Activated CD8-positive, alpha-beta memory T cell treated with anti-CD3 and anti-CD28 coated beads, Interleukin-2, amount 50 U/mL, for 4 hours (primary cell): ENCODE measurements at places on chromosomes 7 and 10.

GRCh38 chr10:42995537-42995936 lies 81.3 kb upstream of the RET start:
- no peak for DNase-seq

DNA sequence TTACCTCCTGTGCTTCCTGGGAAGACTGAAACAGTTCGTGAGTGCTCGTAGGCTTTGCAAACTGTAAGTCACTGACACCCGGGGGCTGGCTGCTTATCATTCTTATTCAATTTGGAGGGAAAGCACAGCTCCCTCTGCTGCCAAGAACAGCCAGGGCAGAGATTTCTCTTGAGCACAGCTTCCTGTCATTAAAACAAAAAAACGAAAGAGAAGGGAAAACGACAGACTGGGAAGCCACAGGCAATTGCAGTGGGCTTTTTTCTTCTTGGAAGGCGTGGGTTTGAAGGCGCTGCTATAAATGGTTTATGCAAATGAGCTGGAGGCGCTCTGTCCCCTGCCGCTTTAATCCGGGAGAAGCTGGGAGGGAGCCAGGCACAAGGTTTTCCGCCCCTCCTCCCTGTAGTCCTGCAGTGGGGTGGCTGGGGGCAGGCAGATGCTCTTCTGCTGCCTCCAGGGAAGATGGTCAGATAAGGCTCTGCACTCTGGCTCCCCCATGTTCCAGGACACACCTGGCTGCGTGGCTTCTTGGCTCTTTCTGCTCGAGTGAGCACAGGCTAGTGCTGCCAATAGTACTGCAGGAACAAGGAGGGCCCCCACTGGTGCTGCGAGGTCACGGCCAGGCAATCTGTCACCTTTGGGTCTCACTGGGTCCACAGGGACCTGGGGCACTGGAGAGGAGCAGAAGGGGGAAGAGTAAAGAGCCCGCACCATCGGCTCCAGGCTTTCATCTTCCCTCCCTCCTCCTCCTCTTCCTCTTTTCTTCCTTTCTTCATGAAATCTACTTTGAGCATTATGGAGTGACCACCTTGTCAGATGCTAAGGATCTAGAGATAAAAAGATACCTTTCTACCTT lies 49.5 kb downstream of the NEURL1 start:
- no peak for DNase-seq

DNA sequence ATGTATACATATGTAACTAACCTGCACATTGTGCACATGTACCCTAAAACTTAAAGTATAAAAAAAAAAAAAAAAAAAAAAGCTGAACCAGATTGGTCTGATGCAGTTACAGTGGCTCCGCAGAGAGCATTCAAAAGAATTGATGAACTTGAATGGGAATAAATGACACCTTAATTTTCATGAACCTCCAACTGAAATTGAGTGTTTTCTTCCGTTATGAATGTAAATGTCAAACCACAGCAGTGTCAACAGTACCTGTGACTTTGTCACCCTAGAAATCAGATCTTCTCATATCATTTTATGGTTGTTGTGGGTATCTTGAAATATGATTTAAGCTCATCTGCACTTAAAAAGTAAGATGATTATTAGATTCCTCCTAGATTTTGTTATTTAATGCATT lies 32.7 kb upstream of the SRGN start:
- no peak for DNase-seq

DNA sequence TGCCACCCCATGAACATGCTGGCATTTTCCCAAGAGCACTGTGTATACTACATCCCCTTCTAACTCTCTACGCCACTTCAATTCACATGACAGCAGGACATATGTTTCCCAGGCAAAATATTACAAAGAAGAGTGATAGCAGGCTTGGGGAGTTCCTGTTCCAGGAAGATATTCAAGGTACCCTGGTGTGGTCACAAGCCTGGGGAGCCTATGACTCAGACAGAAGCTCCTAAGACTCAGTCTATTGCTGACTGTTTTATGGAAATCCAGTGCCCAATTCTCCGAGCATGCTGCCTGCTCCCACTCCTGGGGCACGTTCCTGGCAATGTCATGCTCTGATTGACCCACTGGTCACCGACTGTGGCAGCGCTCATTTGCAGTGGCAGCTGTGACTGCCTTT lies 23.5 kb upstream of the ABLIM1 start:
- no peak for DNase-seq

- DNase-seq = no peak
Measured at GRCh38 chr7:35685781-35686180, 9.2 kb downstream of the HERPUD2 start.

- DNase-seq = no peak
Measured at GRCh38 chr10:99631496-99631895, 11.3 kb upstream of the SLC25A28 start.

- no peak for DNase-seq
Measured at GRCh38 chr7:47418601-47419309, 163.2 kb downstream of the TNS3 start.

- DNase-seq = no peak
Measured at GRCh38 chr7:11779864-11780674, 51.9 kb downstream of the THSD7A start.

DNA sequence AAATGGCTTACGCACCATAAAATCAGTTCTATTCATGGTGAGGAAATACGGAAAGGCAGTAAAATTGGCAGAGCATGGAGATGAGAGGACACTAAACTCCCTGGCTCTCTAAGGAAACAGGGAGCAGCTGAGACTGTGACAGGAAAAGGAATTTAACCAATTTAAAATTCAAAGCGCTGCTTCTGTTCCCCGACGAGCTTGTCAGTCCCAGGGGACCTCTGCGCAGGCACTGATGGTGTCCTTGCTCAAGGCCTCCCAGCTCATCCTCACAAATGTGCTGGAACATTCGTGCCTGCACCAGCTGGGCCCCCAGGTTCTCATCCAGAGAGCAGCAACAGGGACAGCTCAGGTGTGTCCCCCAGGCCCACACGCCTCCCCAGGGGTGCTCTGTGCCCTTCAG lies 101.4 kb downstream of the MAD1L1 start:
- DNase-seq = no peak

DNA sequence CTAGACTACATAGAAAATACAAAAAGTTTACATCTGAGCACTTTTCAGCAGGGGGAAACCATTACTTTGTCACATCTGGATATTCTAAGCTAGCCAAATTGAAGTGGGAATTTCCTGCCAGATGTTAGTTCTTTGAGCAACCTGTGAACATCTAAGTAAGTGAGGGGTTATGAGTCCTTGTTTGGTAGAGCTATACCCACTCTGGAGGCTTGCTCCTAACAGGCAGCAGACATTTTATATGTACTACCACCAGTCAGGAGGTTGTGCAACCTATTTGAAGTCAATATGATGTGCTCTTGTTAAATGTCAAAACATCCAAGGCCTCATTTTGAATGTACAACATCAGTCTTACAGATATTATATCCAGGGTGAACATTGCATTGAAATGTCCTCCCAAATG lies 143.3 kb upstream of the KAT6B start:
- DNase-seq = no peak

GRCh38 chr7:43201912-43202311 lies 89.5 kb downstream of the HECW1 start:
- DNase-seq = no peak

- no peak for DNase-seq
Measured at GRCh38 chr7:77797734-77798393, 370 bp downstream of the TMEM60 start.

GRCh38 chr7:66380272-66380888 lies 175.2 kb downstream of the TPST1 start:
- no peak for DNase-seq

DNA sequence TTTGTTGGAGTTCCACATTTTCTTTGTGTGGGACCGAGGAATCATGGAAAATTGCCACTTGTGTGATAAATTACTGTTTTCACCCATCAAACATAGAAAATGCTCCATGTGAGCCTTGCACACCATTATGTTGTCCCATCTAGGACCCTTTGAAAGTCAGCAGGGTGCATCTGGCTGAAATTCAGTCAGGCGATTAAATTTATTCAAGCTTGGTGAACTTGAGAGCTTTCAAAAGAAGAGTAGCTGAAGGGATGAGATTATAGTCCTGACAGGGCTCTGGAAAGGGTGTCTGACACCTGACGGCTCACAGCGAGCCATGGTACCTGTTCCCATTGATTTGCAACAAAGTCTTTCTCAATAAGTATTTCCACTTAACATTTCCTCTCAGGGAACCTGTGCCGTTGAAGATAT lies 399.7 kb upstream of the ETV1 start:
- DNase-seq = no peak

GRCh38 chr7:128937647-128938543 lies at the start of gene IRF5:
IRF5 (plus strand) TSS chr7:128937927; CDS start chr7:128942082, 4,155 bp downstream.
- DNase-seq = no peak

GRCh38 chr7:131633342-131633843 lies 77.0 kb upstream of the PODXL start:
- DNase-seq = no peak

DNA sequence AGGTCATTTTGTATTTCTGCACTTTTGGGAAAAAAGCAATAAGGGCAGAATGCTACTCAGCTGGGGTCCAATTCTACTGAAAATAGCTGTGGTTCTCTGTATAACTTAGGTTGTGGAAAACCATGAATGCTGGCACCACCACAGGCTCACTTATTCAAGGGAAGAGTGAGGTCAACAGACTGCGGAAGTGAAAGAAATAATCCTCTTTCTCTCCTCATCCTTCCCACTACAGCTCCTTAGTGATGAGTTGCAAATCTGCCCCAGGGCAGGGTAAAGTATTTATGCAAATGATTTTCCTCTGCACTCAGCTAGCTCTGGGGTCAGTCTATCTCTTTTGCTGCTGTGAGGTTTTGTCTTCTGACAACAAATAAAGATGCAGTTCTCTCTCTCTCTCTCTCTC lies 74.1 kb upstream of the PTPRZ1 start:
- DNase-seq = no peak

DNA sequence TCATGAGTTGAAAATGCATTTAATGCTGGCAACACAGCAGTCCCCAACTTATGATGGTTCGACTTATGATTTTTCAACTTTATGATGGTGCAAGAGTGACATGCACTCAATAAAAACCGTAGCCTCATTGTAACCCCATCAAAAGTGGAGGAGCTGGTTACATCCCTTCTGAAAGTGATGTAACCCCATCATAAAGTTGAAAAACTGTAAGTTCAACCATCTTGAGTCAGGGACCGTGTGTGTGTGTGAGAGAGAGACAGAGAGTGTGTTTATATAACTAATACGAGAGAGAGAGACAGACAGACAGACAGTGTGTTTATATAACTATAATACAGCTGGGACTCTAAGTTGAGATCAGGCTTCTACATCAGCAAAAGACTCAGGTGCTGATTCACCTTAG lies 21.0 kb downstream of the ANXA11 start:
- no peak for DNase-seq

- DNase-seq = no peak
Measured at GRCh38 chr7:69049326-69049725, 548.9 kb upstream of the AUTS2 start.

DNA sequence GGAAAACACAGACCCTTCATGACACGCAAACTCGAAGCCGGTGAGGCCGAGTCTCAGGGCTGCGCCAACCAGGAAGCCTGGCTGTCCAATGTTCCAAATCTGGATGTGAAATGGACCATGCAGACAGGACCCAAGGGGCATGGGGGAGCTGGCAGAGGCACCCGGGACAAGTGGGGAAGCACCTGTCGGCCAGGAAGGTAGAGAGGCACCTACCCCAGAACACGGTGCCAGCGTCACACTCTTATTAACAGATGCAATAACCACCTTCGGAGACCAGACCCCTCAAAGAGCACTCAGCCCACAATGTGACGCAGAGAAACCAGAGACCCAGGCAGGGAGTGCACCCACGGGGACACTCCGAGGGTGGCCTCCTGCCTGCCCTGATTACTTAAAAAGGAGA lies 88.3 kb upstream of the PDGFA start:
- DNase-seq = peak; percentile 58

- DNase-seq = no peak
Measured at GRCh38 chr7:86844608-86845007, 200.9 kb downstream of the GRM3 start.

GRCh38 chr10:79984851-79985250 lies 35.9 kb upstream of the SFTPD start:
- DNase-seq = no peak

GRCh38 chr7:125193263-125193662 lies 263.6 kb upstream of the POT1 start:
- DNase-seq = no peak

DNA sequence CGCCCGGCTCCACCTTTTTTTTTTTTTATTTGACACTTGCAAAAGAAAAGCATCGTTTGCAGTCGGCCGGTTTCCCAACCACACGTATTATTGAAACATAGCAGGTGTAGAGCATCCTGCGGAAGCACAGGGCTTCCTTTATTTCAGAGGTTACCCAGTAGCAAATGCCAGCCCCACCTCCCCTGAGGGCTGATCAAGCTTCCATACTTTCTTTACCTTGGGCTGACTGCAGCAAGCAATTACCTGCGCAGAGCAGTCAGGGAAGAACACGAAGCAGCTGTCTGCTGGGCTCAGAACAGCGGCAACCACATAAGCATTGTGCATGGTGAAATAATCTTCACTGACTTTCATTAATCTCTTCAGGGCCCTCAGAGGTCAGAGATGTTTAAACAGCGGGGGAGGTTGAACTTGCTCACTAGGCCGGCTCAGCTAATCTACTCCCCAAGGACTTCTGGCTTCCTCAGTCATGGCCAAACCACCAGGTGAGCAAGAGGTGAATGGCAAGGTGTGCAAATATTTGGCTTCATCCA lies 784.7 kb upstream of the AUTS2 start:
- no peak for DNase-seq

DNA sequence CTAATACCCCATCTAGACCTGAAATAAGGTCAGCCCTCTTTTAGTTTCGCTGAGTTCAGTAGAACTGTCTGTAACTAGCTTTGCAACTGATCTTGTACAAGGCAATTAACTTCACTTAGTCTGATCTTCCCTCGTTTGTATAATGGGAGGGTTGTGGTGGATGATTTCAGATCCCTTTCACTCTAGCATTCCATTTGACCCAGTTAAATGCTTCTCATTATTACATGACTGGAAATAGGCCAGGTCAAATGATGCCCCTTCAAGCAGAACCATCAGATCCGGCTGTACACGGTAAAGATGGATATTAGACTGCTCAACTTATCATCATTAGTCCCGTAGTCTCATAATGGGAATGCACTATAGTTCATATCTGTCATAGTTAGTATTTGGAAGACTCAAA lies 1009.0 kb downstream of the LRMDA start:
- no peak for DNase-seq

DNA sequence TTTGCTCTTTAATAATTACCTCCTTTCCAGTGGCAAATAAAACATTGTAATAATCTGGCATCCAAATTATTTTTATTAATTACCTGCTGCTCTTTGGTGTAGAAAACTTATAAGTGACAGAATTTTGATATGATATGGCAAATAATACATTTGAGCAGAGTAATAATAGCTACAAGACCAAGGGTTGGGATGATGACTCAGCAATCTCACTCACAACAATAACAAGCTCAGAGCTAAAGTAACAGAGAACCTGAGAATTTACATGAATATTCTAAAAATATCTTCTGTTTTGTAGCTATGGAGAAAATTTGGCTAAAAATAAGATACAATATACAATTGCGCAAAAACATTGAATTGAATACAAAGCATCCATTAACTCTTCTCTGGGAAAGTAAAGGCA lies 480.8 kb upstream of the COBL start:
- DNase-seq = no peak
